ENCODE measurements at places on chromosomes 7 and 10.

- DNase-seq, result no peak
Observed at GRCh38 chr10:12287772-12288171, 61.6 kb upstream of the CAMK1D start.

- DNase-seq, result peak; percentile 70
Observed at GRCh38 chr7:107355616-107356015, 114.2 kb upstream of the GPR22 start.

DNA sequence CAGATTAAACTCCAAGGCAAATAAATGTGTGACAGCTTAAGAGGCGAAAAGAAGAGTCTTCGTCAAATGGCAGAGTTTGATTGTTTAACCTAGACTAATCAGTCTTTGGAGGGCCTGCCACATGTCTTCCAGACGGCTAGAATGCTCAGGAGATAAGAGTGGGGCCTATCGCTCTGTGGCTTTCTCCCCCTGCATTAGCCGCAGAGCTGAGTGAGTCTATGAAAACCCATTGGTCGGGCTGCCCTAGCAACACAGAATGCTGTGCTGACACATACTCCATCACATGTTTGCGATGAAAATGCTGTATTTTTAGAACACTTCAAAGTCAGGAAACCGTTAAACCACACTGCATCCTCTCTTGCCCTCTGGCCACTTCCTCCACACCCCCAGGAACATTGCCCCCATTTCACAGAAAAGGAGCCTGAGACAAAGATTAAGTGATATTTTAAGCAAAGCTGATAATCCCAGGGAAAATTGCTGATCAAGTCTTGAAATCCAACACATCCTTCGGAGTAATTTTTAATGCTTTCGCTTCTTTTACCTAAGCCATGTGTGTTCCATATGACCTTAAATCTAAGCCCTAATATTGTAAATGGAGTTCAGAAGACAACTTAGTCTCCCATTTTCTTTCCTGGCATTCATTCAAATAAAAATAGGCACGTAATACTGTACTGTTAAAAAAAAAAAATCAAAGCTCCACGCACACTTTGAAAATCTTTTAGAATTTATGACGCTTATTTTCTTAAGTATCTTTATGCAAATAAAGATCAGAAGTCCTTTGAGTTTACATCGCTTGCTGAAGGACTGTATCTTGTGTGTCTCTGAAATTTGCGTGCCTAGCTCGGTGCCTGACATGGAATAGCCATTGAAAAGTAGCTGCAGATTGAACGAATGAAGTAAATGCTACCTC is 161.2 kb downstream of the CELF2 start:
- peak; percentile 80 for DNase-seq

DNA sequence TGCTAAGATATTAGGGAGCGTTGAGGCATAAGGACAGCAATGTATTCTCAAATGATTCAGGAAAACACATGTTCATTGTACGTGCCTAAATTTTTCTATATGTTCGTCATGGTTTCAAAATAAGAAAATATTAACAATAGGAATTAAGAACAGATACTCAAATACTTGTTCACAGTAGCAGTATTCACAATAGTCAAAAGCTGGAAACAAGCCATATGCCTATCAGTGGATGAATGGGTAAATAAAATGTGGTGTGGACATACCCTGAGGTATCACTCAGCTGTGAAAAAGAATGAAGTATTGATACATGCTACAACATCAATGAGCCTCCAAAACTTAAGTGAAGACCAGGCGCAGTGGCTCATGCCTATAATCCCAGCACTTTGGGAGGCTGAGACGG is 84.7 kb upstream of the PTER start:
- DNase-seq, result no peak

DNA sequence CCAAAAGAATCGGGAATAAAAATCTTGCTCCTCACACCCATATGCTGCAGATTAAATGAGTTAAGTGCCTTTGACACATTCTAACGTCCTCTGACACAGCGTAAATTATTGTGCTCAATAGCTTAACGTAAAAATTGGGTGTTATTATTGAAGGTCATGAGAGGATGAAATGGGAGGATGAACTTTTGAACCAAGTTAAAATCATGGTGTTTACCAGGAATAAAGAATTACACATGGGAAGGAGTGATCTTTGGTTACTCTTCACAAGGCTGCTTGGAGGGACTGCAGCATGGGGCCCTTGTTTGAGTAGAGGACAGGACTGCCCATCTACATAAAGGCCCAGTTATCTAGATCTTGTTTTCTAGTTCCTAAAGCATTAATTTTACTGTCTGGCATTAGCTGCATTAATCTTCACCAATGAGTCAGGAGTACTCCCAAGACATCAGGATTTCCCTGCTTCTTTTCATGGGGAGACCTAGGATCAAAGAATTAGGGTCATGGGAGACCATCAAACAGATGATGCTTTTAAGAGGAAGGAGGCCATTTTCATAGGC is 84.9 kb upstream of the PRR15 start:
- no peak for DNase-seq

DNA sequence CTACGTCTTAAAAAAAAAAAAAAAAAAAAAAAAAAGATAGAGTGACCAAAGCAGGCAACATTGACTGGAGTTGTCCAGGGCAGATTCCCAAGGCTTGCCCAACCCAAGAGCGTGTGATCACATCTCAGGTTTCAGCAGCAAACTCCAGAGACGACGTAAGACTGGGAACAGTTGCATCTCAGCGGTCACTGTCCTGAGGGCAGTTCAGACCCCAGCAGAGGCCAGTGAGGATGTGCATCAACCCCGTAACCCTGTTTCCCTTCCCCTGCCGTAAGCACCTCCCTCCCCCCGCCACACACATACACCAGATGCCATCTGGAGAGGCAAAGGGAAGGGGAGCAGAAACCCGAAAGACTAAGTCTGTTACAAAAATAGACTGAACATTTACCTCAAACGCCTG is 19.3 kb upstream of the TOMM7 start:
- no peak for DNase-seq

DNA sequence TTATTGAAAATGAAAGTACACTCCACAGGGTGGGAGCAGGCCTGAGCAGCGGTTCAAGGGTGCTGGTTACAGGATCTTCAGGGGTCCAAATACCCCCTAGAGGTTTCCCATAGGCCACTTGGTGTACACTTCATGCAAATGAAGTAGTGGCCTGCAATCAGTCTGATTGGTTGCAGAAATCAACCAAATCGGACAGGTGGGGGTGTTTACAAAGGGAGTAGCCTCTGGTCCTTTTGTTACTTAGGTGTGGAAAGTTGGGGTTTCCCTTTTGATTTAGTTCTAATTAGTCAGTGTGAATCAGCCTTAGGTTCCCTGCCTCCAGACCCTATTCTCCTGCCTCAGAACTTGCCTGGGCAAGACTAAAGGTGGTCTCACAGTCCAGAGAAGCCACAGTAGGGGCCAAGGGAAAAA is 49.6 kb downstream of the SYPL1 start:
- no peak for DNase-seq

GRCh38 chr10:119161680-119162451 is 3.6 kb downstream of the SFXN4 start:
- no peak for DNase-seq

DNA sequence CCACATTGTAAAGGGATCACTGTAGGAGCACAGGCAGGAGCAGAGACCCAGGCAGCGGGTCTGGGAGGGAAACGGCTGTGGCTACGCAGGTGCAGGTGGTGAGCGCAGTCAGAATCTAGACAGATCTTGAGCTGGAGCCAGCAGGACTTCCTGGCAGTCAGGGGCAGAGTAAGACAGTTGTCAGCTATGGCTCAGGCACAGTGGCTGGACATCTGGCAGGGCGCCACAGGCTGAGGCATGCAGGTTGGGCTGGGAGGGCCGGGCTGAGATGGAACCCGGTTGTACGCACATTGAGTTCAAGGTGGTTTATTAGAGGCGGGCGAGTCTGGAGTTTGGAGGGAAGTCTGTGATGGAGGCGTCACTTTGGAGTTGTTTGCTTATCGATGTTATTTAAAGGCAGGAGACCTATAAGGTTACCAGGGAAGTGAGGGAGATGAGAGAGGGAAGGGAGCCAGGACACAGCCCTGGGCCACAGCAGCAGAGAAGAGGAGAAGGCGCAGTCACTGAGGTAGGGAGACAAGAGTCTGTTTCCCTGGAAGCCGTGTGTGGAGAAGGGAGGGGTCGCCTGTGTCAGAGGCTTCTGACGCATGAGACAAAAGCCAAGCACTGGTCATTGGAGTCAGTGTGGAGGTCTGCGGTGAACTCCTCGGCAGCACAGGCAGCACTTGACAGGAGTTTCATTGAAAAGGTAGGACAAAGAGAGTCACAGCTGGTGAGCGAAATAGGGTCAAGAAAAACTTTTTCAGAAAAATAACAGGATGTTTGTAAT is 73.8 kb downstream of the LANCL2 start:
- DNase-seq, result no peak

DNA sequence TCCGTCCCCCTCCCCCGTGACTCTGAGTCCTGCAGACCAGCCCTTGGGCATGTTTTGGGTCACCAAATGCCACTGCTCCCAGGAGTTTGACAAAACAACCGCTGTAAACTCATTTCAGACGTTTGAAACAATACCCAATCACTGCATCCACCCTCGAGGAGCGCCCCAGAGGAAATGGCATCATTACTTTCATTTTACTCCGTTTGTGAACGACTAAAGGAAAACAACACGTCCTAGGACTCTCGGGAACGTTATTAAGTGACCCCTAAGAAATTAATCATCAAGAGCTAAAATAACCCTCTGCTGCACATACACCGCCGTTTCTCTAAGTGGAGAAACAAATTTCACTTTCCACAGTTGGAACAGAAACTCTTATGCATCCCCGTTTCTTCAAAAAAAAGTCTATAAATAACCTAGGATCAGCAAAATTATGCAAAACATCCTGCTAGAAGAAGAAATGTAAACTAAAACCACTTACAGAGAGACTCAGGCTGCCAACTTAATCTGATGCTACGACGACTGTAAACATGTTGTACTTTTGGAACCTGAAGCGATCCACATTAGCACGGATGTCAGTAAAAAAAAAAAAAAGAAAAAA is 109.9 kb upstream of the EFCAB10 start:
- DNase-seq, result peak; percentile 31

GRCh38 chr10:47038881-47039561 is 127.8 kb downstream of the PTPN20 start:
- DNase-seq, result no peak

DNA sequence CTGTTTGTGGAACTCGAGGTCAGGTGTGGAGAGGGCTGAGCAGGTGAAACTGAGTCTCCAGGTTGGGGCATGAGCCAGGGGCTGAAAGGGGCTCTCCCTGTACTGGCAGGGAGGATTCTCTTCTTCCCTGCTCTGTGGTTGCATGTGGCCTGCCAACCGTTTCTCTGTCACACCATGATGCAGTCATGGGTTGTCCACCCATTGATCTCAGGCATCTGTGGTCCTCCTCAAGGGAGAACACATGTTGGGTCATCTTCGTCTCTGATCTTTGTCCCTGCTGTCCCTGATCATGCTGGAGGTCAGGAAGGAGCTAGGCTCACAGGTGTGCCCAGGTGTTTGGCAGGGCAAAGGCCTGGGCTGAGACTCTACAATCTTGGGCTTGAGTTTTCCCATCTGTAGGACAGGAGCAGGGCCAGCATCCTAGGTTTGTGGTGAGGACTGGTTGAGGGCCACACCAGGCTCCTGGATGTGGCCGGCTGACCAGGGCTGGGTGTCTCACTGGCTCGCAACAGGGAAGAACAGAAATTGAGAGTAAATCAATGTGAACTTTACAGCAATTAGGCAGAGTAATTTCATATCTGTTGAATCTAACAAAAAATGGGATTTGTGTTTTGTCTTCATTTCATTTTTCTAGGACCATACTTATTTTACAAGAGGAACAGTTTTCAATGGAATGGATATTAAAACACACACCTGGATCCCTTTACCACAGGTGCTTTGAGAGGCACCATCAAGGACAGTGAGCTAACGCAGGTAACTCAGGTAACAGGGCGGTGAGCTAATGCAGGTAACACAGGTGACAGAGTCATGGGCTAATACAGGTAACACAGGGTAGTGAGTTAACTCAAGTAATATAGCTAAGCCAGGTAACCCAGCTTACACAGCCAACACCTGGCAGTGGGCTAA is 58.5 kb upstream of the IGFBP3 start:
- DNase-seq, result no peak

- no peak for DNase-seq
Observed at GRCh38 chr10:121158988-121159579, 307.9 kb downstream of the WDR11 start.

DNA sequence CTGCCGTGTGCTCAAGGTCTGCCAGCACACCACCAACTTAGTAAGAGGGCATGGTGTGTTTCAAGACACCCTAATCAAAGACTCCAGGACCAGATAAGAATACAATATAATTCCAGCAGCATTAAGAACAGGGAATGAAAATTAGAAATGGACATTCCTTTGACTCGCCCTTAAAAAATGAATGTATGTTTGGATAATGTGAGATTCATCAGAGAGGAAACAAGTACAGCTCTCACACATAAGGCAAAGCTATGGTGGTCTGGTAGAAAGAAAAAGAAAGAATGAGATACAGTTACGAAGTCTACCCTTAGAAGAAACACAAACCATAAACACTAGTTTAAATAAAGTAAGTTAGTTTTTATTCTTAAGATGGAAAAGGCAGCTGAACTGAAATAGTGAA is 174.8 kb upstream of the ANK3 start:
- peak; percentile 72 for DNase-seq

DNA sequence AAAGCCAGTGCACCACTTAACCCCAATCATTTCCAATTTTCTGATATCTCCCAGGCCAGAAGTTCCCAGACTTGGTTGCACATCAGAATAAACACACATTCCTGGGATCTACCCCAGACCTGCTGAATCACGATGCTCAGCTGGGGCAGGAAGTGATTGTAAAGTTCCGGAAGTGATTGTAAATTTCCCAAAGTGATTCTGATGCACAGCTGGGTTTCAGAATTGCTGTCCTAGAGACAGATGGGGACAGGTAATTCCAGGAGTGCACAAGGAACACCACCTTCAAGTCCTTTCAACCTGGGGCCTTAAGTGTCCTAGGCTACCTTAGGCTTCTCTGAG is 104.2 kb upstream of the EEPD1 start:
- DNase-seq, result peak; percentile 33

- DNase-seq, result no peak
Observed at GRCh38 chr10:92729886-92730285, 40.1 kb downstream of the HHEX start.

GRCh38 chr10:4781955-4782354 is 44.1 kb upstream of the AKR1E2 start:
- DNase-seq, result no peak

DNA sequence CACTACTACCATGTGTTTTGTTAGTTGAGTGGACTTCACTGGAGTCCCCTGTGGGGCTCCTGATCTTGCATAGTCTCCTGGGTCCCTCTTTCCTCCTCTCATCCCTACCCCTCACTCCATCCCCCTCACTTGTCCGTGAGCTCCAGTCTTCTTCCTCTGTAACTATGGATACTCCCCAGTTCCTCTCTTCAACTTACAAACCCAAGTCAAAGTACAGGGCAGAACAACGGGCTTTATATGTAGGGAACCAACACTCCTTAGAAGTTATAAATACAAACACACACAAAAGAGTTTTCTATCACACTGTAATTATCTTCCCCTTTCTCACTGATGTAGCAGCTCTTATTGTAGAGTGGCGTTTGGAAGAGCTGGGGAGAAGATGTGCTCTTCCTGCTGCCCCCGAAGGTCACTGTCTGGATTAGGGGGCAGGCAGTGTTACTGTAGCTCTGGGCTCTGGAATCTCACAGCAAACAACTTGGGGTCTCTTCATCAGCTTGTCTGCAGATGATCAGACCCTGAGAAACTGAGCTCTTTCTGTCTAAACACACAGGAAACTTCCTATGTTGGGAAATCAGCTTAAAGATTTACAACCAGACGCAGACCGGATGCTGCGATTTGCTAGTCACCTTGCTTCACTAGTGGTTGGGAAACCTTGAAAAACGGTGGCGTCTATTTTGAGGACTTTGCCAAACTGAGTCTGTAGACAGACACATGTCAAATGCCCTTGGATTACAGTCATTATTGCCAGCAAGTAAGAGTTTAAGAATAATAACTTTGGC is 13.6 kb downstream of the SNX10 start:
- no peak for DNase-seq

GRCh38 chr10:129090618-129091366 is 376.2 kb upstream of the MGMT start:
- no peak for DNase-seq
